ENCODE measurements at places on chromosomes 1 and 21. TPM values are rescaled to one million over a fixed set of nuclear protein-coding genes. Genes with fewer than 3 reads are reported as not detected.

GRCh38 chr21:35517865-35518264, 468.8 kb upstream of the RUNX1 start:
- no peak for DNase-seq

GRCh38 chr1:44288883-44289282, 66.2 kb downstream of the ERI3 start:
- no peak for DNase-seq

DNA sequence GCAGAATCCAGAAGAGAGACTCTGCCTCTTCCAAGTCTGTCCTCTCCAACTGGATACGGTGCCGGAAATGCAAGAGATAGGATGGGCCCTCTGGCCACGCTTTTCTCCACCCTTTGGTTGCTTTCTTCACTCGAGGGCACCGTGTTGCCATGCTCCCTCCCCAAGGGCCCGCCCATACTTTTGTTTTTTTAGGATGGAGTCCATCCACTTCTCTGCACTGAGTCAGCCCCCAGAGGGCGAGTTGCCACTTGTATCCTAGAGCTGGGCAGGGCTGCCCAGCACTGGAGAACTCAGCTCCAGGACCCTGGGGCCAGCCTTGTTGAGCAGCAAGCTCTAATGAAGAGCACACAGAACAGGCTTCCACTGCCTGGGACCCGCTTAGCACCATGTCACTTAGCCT, 25.5 kb downstream of the IFNGR2 start:
- no peak for DNase-seq

DNA sequence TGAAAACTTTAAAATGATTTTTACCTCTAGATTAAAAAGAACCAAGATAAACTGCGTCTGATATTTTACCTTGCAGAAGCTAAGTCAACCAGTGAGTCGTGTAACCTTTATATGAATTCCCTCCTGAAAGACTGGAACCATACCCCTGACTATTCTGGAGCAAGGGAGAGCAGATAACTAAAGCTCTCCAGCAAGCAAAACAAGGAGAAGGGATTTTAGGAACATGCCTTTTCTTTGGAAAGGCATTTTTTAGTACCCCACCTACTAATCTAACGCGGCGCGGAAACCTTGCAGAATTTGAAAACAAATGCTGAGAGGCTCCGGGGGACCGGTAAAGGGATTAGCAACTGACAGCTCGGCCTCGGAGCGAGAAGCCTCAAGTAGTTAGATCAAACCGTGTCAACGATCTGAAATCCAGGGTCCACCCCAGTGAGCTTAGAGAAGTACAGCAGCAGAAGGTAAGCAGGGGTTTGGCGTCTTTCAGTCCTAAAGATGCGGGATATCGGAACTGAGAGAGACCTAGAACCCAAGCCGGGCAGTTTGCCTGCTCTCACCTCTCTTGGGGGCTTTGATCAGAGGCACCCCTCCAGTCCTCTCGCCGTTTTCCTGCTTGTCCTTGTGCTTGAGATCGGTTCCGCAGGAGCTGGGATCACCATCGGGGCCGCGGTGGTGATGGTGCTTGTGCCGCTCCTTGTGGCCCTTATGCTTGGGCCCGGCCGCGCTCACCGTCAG, 954 bp downstream of the RSBN1 start:
- DNase-seq = no peak

GRCh38 chr21:35002879-35003722, 46.0 kb downstream of the RUNX1 start:
- no peak for DNase-seq

CNTN2 gene
- 0.15 TPM for total RNA-seq

GRCh38 chr1:230249695-230250480, 176.2 kb downstream of the PGBD5 start:
- no peak for DNase-seq

DNA sequence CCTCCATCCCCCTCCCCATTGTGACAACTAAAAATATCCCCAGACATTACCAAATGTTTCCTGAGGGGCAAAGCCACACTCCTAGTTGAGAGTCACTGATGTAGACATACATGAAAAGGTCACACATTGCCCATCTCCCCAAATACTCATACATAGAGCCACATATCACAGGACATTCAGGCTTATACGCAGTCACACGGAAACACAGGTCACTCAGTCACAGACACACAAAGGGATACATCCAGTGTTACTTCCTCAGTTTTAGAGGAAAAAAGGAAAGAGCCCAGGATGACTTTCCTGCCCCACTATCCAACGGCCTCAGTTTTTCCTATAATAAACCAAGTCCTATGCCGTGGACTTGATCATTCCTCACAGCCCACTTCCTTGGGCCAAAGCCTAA, 1.9 kb downstream of the SLC39A1 start:
- no peak for DNase-seq

KIF17 gene
- total RNA-seq = 2.4 TPM

DNA sequence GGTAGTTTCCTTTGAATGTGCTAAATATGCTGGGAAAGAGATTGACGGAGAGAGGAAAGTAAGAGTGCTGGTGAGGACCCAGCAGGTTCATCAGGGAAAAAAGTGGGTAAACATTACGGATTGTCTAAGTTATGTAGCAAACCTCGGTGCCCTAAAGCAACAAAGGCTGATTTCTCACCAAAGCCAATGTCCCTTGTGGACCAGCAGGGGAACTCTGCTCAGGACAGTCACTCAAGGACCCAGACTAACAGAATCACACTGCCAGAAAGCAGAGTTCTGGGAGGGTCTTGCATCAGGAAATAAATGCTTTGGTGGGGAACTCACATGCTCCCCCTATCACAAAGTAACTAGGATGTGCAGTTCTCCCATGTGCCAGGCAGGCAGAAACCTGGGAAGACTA, 1.7 kb upstream of the IKBKE start:
- DNase-seq = no peak

ZRANB2 gene
- total RNA-seq = 67.9 TPM

Measured in HCT116 (cell line).